ENCODE measurements at places on chromosomes 4 and X.

- DNase-seq = no peak
Measured at GRCh38 chr4:48210966-48211328, 58.7 kb downstream of the TEC start.

GRCh38 chrX:119981286-119982070 is 37.9 kb upstream of the NKAP start:
- DNase-seq = no peak

- DNase-seq = no peak
Measured at GRCh38 chr4:911221-911751, 20.8 kb downstream of the GAK start.

DNA sequence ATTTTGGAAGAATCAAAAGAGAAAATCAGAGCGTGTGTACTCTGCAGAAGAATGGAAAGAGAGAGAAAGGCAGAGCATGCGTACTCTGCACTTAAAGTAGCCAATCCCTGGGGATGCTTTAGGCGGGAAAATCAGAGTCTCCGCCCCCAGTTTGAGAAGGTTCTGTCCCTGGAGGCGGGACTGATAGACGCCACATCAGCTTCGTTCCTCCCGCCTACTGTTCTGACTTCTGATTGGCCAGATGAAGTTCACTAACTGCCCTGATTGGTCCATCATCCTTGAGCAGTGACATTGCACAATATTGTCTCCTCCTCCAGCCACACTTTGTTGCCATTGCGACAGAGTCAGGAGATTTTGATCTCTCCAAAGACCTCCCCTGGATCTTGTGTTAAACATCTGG is 23.8 kb downstream of the SSX1 start:
- no peak for DNase-seq

- no peak for DNase-seq
Measured at GRCh38 chr4:164485136-164485535, 268.8 kb upstream of the SMIM31 start.

- DNase-seq = no peak
Measured at GRCh38 chr4:186809070-186809469, 85.4 kb upstream of the FAT1 start.

DNA sequence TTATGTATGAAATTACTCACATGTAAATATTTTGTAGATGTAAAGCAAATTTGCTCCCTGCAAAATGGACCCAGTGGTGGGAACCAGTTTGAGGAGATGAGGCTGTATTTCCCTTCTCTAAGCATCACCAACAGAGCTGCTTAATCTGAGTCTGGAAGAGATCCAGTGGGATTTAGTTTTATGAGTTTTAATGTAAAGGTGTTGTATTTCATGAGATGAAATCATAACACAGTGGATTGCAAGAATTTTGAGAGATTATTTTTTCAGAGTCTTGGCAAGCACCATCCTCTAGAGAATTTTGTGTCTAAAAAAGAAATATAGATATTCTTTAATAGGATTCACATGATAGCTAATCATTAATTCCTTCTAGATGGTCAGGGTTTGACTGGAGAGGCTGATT is 35.6 kb upstream of the SFRP2 start:
- no peak for DNase-seq

GRCh38 chr4:113316879-113317278 is 267.4 kb downstream of the ANK2 start:
- DNase-seq = no peak

GRCh38 chr4:113442826-113443225 is 318.7 kb downstream of the CAMK2D start:
- DNase-seq = no peak

- DNase-seq = no peak
Measured at GRCh38 chr4:54076673-54077072, 12.3 kb upstream of the CHIC2 start.

Measured in stimulated activated CD4-positive, alpha-beta T cell treated with anti-CD3 and anti-CD28 coated beads, Interleukin-1b, Interleukin-23, amount 100 ng/mL, for 1 hour (primary cell).